ENCODE measurements at places on chromosomes 16 and 17.

- DNase-seq: no peak
These were observed 87.3 kb downstream of the SPECC1 start for GRCh38 chr17:20096430-20096829.

GRCh38 chr16:85220125-85220839 lies 108.0 kb upstream of the CIBAR2 start:
- peak; percentile 92 for DNase-seq

DNA sequence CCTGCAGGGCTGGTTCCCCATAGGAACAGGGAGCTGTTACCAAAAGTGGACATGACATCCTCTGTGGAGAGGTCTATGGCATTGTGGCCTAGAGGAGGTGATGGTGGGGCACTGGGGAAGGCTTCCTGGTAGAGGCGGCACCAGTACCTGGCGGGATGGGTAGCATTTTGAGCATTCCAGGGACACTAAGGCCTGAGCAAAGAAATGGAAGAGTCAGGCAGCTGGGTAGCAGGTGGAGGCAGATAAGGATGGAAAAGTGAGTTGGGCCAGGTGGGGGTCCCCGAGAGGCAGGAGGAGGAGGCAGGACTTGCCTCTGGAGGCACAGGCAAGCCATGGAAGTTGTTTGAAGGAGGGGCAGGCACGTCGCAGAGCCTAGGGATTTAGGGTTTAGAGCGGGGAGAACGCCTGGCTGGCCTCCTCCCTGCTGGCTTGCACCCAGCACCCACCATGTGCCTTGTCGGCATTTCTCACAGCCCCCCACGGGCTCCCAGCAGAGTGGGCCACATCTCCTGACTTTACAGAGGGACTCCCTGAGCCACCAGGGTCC lies 5.1 kb upstream of the ADCY7 start:
- DNase-seq: no peak

- no peak for DNase-seq
These were observed 47.2 kb downstream of the YPEL2 start for GRCh38 chr17:59378675-59379074.

- no peak for DNase-seq
These were observed 8.3 kb upstream of the ZNF750 start for GRCh38 chr17:82848022-82848592.

DNA sequence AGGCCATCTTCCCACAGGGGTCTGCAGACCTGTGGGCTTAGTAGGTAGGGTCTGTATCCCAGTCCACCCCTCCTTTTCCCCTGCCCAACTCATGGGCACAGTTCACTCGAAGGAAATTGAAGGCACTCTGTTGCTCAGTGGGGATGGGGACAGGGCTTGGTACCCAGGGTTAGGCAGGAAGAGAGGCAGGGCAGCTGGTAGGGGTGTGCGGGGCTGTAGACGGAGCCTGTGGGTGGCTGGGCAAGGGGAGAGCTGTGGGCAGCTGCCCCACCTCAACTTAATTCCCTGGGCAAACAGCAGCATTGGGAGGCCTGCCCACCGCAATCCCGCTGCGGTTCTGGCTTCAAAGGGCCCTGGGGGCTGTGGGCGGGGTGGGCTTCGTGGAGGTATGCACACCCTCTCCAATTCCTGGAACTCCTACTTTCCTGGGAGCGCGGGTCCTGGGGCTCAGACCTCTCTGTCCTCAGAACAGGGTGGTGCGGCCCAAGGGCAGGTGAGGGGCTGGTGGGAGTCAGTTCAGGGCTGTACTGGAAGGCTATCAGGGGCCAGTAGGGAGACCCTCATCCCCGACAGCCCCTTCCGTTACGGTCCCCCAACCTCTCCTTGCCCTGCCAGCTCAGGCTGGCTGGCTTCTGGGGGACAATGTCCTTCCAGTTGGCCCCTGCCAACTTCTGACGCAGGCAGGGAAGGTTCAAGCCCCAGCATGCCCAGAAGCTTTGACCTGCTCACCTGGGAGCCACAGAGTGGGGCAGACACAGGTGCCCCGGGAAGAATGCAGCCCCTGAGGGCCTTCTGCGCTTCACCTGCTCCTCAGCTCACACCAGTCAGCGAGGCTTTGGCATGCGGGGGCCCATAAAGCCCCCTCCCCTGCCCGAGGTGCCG lies 9.1 kb downstream of the FOXJ1 start:
- no peak for DNase-seq

GRCh38 chr16:11302977-11303376 lies 21.8 kb upstream of the PRM1 start:
- DNase-seq: peak; percentile 33

DNA sequence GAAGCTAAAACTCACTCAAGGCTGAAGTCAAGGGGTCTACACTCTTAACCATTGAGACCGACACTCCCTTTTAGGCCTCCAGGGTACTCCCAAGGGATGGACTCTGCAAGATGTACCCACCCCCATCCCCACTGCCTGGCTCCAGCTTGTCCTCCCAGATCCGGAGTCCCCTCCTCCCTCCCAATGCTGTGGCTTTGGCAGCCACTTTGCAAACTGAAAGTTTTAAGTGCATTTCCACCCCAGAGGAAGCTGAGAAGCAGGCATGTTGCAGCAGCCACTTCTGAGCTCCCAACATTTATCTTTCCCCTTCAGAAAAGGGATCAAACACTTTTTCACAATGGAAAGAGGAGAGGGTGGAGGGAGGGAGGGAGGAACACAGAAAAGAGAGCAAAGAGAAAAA lies 115.2 kb downstream of the COPRS start:
- DNase-seq: no peak
